ENCODE measurements at places on chromosomes 16 and 17.
A peak's percentile ranks its signal among the peaks of the same experiment; 100 is the strongest.

DNA sequence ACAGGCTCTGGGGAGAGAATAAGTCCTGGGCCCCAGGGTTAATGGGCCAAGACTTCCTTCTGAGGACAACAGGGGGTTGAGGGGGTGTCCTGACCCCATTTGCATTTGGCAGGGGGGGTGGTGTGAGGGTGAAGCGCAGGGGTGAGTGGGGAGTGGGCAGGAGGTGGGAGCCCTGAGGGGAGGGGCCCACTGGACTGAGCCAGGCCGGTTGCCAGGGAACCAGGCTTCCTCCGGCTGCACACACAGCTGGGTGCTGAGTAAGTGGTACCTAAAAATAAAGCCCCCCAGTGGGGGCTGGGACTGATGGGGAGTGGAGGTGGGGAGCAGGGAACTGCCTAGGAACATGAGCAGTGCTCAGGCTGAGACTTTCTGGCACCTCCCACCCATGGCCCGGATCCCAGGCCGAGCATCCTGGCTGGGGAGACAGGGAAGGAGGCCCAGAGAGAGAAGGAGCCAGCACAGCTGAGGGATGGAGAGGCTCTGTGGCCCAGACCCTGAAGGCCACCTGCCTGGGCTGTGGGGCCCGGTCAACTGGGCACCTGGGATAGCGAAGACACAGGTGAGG is 7.5 kb upstream of the RASD1 start:
- peak; percentile 24 for DNase-seq

- DNase-seq: no peak
Observed at GRCh38 chr16:63947022-63947421, 1174.8 kb downstream of the CDH11 start.

DNA sequence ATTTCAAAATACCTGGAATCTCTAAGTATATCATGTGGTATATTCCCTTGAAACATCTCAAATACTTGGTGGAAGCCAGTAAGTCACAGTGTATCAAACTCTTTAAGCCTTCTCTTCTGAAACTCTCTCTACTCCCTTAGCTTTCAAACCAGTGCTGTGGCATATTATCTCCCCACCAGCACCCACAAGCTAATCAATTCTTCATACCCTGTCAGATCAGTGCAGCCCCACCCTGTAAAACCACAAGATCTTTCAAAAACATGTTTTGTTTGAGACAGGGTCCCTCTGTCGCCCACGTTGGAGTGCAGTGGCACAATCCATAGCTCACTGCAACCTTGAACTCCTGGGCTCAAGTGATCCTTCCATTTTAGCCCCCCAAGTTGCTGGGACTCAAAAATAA is 91.6 kb upstream of the C17orf78 start:
- no peak for DNase-seq

DNA sequence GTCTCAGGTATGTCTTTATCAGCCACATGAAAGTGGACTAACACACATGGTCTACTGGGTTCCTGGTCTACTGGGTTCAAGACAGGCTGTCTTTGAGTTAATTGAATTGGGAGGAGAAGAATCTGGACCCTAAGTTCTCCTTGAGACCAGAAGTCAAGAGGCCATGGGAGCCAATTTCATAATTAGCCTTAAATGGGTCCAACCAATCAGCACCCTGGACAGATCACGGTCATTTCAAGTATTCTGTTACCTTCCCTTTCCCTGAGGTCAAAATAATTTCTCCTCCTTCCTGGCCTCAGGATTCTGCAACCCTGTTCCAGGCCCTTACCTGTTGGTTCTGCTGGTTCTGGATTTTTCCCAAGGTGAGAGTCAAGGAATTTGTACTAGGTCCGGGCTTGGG is 23.8 kb downstream of the OSBPL7 start:
- no peak for DNase-seq

DNA sequence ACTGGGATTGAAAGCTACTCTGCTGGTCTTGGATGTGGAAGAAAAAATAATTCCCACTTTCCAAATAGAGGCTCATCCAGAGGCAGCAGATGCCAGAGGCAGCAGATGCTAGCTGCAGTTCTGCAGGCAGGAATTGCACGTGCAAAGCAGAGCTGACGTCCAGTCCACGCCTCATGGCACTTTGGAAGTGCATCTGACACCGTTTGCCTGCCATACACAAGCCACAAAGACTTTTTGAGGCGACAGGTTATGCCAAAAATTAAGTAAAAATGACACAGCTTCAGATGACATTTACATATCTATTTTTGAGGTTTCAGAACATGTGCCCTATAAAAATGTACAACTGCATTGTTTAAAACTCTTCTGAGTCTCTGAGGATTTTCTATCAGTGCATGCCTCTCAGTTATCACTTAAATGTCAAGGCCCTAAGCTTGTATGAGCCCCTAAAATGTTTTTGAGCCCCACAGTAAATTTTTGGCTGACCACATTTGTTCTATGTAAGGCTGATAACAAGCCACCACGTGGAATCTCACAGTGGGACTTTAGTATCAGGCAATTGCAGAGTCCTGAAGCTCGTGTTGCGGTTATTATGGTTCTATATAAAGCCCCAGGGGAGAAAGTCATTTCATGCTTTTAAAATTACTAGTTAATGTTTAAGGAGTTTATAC is 239.2 kb downstream of the PRKCA start:
- no peak for DNase-seq

- DNase-seq: no peak
Observed at GRCh38 chr16:13997933-13998332, 73.2 kb upstream of the MRTFB start.

DNA sequence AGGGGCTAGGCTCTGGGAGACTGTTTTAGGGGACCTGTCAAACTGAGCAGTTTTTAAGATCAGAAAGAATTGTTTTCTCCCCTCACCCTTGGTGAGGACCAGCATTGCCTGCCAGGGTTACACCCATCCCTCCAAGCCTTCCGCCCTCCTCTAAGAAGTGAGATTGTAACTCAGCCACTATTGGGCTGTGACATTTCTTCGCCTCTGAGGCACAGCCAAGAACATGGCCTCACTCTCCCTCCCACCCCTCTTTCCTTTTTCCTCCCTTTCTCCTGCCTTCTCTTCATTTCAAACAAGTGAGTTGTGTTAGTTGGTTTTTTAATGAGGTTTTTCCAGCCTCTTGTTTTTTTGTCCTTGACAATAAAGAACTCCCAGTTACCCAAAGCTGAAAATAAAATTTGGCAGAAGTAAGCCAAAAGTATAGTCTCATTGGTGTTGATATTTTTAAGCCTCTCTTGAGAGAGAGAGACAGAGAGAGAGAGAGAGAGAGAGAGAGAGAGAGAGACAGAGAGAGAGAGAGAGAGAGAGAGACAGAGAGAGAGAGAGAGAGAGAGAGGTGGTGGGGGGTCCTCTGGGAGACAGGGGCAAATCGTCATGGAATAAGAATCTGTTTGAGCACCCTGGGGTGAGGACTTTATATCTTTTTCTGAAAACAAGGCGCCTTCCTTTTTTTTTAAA is 77.2 kb upstream of the TBX2 start:
- DNase-seq: no peak

DNA sequence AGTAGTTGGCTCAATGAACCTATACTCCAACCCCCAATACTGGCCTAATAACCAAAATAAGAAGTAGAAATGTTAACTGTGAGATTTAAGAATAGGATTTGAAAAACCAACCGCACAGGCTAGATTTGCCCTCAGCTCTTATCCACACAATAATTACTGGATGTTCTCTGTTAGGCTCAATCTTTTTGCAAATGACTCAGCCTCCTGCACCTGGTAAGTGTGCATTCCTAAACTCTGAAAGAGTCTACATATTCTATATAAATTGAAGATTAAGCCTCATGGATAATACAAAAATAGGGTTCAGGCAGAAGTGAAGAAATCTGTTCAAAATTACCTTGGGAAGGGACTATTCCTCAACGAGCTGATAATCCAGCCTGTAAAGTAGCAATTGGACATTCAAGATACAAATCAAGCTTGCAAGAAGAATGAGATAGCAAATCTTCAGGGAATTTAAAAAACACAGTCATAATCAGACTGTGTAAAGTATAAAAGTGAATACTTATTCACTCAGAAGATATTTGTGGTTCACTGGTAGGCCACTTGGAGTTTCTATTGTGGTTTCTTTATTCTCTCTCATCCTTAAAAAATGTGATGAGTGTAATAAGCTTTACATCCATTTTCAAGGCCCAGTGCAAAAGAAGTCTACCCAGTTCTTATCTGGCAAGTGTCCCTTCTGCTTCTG is 931.9 kb upstream of the SOX9 start:
- DNase-seq: no peak

GRCh38 chr16:14505846-14506245 is 124.2 kb downstream of the PARN start:
- no peak for DNase-seq
